ENCODE measurements at places on chromosomes 11 and 22.

GRCh38 chr22:33492210-33492651 is 428.0 kb downstream of the LARGE1 start:
- DNase-seq = no peak

DNA sequence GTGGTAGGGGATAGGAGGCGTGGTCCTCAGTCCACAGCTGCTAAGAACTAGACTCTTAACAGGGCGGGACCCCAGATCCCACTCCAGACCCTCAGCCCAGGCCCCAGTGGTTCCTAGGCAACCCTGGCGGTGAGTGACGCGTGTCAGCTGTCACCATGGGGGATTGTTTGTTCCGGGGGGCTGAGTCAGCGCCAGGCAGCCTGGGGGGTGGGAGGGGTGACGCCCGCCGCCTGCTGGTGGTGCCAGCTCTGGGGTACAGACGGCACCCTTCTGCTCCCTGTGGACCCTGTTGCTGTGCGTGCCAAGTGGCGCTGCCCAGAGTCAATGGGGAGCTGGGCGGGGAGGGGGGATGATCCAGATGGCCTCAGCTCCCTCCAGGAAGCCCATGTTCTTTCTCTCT is 2.5 kb downstream of the CNIH2 start:
- DNase-seq = no peak

DNA sequence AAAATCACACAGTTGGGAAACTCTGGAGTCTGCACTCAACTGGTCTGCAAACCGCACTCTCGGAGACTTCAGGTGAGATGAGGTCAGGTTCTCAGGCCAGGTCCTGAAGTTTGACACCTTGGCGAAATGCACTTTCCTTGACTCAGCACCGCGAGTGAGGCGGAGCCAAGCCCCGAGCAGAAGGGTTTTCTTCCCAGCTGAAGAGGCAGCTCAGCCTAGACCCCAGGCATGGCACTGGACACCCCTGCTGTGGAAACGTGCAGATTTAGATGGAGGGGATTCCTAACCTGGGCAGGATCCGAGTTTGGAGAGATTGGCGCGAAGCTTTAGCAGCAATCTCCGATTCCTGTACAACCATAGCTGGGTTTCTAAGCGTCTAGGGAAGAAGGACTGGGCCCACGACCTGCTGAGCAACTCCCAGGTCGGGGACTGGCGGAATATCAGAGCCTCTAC is 835 bp upstream of the MYOD1 start:
- no peak for DNase-seq

GRCh38 chr11:61173456-61173855 is 12.2 kb upstream of the VPS37C start:
- no peak for DNase-seq

DNA sequence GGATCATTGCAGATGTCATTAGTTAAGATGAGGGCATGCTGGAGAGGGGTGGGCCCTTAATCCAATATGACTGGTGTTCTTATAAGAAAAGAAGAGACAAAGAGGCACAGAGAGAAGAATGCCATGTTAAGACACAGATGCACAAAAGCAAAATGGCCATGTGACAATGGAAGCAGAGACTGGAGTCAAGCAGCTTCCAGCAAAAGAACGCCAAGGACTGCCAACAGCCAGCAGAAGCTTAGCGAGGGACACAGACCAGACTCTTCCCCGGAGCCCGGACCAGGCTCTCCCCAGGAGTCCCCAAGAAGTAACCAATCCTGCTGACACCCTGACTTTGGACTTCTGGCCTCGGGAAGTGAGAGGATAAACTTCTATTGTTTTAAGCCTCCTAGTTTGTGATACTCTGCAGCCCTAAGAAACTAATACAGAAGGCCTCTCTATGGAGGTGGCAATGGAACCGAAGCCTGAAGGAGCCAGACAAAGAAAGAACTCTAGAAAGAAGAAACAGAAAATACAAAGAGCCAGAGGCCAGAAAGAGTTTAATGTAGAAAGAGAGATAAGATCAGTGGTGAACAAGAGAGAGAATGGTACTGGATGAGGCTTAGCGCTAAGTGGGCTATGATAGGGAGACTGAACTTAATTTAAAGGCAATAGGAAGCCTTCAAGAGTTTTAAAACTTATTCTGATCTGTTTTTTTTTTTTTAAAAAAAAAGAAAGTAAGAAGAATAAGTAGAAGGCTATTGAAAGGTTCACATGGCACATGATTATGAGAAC is 27.7 kb downstream of the PRCP start:
- no peak for DNase-seq

DNA sequence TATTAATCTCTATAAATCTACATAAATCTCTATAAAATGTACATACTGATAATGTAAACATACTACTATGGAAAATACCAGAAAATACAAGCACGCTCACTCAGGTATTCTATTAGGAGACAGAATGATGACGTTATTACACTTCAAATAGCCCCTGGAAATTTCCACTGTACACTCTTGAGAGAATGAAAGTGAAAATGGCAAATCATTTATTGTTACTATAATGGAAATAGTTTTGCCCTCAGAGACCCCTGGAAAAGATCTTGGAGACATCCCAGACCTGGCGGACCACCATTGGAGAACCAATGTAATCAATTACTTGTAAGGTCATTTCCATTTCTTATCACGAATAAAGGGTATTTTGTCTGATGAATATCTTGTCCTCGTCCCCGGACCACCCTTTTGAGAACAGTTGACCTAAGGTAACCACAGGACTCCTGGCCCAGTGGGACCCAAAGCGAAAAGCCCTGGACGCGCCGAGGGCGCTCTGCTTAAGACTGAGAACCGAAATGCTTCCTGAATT is 509 bp upstream of the PRRG4 start:
- no peak for DNase-seq

DNA sequence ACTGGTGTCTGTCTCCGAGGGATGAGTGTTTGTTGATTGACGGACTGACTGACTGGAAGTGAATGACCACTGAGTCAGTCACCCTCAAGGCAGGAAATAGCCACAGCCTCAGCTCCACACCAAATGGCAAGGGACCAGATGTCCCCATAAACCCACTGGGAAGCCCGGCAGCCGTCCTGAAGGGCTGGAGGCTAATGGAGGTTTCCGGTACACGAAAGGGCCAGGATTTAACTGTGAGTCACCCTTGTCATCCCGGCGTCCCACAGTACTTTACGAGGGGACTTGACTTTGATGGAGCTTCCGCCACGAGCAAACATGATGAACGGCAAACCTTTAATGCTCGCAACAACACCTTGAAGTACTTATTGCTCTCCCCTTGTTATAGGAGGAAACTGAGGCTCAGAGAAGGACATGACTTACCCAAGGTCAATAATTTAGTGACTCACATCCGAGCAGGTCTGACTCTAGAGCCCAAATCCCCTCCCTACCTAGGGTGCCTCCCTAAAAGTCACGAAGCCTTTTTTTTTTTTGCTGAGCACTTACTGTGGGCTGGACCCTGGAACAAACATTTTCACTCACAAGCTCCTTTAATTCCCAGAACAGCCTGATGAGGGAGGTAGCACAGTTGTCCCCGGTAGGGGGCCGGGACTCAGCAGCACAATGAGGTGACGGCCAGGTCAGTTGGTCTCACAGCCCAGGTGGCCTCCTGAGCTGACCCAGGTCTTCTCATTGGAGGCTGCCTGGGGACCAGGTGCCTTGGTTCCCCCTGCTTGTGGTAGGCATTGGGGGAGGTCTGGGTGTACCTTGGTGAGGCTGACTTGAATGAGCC is 25.2 kb upstream of the GCAT start:
- DNase-seq = no peak

DNA sequence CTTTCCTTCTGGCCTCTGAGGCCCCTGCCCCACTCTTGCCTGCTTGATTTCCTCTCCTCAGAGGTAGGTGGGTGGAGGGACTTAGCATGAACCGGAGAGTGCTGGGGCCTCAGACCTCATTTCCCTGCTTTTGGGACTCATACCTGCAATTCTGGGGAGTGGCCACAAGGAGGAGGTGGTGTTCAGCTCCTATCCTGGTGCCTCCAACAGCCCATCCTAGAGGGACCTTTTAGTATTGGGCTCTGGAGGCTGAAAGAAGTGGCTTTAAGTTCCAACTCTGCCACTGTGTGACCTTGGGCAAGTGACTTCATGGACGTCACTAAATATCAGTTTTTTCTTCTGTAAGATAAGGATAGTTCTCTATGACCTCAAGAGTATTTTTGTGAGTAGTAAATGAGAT is 98.6 kb downstream of the KIAA1671 start:
- no peak for DNase-seq

DNA sequence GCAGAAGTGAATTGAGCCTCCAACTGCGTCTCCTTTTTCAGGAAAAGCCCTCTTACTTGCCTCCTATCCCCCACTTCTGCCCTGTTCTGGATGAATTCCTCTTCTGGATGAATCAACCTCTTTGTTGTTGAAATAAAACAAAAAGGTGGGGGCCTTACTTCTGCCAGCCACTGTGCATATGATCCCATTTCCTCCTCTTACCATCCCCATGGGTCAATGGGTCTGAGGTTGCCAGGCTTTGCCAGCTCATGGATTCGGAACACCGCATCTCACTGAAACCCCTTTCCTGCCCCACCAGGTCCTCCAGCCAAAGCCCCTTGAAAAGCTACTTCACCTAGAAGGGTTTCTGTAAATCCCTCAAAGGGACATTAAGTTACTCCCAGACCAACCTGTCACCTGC is 3.7 kb upstream of the CHST1 start:
- DNase-seq = no peak

DNA sequence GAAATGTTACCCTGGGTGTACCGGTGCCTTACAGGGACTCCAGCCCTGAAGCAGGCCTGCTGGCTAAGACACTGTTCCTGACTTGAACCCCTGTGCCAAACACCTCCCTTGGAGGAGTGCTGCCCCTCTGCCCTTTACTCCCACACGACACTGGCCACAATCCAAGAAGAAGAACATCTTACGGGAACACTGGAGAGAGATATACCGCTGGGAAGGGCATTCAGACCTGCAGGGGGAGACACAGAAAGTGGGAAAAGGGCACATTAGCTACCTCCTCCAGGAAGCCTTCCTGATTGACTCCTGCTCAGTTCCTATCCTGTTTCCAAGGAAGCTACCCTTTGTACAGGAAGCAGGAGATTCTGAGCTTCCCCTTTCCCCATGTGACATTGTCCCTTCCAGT is 18.7 kb downstream of the TMPRSS13 start:
- DNase-seq = no peak

DNA sequence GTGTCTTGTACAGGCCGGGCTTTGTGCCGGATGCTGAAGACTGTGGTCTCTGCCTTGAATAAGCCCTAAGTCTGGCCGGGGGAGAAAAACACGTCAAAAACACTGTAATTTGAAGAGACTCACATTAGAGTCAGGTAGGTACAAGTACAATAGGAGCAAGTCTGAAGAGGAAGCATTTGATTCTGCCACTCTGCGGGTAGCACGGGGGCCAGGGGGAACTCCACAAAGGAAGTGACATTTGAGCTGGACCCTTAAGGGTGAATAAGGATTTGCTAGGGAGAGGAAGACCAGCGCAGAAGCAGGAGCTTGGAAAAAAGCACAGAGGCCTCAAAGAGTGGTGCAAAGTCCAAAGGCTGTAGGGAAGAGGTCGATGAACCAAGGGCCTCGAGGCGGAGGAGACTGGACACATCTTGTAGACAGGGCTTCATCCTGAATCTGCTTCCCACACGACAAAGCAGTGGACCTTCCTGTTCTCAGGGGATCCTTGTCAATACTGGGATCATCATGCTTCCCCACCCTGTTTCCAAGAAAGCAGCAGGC is 38.7 kb downstream of the BUD13 start:
- no peak for DNase-seq

DNA sequence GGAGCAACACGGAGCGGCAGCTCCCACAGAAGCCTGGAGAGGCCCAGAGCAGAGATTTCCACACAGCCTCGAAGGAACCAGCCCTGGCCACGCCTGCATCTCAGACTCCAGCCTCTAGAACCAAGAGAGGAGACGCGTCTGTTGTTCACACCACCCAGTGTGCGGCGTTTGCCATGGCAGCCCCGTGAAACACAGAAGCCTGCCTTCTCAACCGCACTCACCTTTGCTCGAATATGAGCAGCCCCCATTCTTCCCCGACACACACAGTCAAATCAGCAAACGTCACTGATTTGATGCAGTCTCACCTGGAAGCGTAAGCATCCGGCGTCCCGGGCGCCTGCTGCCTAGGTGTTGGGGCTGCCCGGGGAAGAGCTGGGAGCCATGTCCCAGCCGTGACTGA is 14.2 kb upstream of the TALDO1 start:
- no peak for DNase-seq

- no peak for DNase-seq
Measured at GRCh38 chr11:69662021-69662698, 13.0 kb downstream of the LTO1 start.

DNA sequence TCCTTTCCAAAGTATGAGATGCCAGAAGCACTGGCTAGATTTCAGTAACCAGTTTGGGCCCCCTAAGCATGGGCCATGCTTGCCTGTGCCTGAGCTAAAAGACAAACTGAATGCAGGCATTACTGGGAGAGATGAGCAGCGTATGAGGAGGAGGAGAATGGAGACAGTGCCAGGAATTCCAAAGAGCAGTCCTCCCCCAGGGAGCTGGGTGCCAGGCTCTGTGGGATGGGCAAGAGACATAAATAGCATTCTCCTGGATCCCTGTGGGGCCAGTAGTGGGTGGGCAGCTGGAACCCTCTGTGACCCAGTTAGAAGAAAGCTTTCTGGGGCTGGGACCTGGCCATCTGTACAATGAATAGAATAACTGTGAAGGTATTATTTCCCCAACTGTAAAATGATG is 235.6 kb downstream of the KCNA4 start:
- no peak for DNase-seq

DNA sequence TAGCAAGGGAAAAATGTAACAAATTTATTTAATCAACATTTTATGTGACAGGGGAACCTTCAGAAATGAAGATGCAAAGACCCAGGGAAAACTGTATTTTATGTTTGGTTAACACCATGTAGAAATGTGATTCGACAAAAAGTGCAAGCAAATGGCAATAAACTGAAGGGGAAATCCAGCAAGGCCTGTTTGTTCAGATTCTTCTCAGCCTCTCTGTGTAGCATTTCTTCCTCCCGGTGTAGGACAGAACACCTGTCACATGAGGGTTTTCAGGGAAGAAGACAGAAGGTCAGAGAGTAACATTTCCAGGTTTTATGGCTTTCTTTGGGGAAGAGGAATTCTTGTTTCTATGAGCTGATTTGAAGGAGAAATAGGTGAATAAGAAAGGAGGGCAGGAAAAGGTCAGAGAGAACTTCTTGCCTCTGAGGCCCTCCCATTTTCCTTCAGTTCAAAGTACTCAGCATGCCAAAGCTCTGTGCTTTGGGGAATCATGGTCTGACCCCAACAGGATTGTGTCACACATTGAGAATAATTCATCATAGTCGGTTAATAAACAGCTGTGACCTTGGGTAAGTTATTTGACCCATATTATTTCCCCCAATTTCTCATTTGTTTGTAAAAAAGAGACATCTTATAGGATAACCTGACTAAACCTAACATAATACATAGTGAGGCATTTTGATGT is 45.5 kb upstream of the ME3 start:
- DNase-seq = no peak

- no peak for DNase-seq
Measured at GRCh38 chr11:18368221-18368620, 26.1 kb upstream of the LDHA start.

- DNase-seq = no peak
Measured at GRCh38 chr11:20156876-20157613, 3.2 kb downstream of the DBX1 start.
